Activated CD4-positive, alpha-beta T cell treated with anti-CD3 and anti-CD28 coated beads, Interleukin-2, Interleukin-6, amounts not matched to agents 100 ng/mL and 50 ng/mL, durations not matched to agents 16 hours and 8 hours (primary cell): ENCODE measurements at places on chromosomes 3 and 15.
A peak's percentile ranks its signal among the peaks of the same experiment; 100 is the strongest.

DNA sequence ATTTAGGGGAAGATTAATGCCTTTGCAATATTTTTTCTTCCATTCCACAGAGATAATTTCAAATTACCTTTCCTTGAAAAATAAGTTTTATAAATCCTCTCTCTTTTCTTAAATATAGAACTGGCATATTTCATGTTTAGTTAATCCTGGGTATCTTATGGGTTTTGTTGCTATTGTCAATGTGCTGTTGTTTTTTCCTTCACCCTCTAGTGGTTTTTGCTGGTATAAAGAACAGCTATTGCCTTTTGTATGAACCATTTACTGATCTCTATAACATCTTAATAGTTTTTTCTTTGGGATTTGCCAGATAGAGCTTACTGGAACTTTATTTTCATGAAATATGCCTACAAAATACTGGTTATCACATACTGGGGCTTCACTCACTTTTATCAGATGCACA lies 359.6 kb upstream of the DPPA4 start:
- DNase-seq, result no peak

GRCh38 chr3:173977747-173978146 lies 580.2 kb downstream of the NLGN1 start:
- no peak for DNase-seq

DNA sequence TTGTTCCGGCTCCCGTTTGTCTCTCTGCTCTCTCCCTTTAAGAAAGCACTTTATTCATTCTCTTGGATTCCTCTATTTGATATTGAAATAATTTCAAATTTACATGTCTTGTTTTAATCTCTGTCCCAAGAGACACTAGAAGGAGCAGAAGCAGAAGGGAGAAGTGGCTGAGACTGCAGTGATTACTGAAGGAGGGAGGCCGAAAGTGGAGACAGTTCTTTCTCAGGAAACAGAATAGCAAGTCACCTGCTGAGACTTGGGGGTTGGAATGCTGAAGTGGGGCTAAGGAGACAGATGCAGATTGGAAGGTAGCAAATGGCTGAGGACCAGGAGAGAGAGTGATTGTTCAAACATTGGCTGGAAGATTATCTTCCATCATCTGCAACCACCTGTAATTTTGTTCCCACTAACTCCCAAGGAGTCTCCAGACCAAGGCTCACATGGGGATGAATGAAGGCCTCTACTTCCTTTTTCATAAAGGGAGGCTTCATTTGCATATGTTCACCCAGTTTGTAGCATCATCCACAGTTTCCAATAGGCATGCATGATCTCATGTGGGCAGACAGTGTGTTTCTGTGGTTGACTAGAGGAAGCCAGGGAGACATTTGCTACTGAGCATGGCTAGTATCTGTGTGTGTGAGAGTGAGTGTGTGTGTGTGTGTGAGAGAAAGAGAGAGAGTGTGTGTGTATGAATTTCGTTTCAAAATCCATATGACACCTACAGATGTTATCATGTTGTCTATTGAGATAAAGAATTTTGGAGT lies 24.0 kb downstream of the LTF start:
- peak; percentile 50 for DNase-seq

GRCh38 chr3:192958219-192958872 lies 40.7 kb upstream of the MB21D2 start:
- peak; percentile 33 for DNase-seq

- DNase-seq, result no peak
These were observed 8.6 kb downstream of the AQP9 start for GRCh38 chr15:58146749-58147148.

DNA sequence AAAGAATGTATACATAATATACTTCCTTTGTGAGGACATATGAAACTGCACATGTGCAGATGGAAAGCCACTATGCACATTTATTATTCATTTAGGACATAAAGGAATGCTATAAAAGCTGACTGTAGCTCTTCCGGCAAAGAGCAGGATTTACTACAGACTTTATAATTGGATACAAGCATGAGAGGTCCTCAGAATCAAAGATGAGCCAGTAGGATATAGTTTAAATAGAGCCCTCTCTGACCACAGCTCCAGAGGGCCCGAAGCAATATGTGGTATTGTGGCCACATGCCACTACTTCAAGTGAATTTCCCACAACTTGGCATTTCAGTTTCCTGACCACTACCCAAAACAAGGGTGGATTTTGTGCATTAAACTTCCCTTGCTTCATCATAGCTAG lies 140.9 kb downstream of the ATP8B4 start:
- no peak for DNase-seq
